ENCODE measurements at places on chromosomes 13 and 19.

GRCh38 chr13:36992362-36992761 lies 6.8 kb downstream of the ALG5 start:
- no peak for DNase-seq

DNA sequence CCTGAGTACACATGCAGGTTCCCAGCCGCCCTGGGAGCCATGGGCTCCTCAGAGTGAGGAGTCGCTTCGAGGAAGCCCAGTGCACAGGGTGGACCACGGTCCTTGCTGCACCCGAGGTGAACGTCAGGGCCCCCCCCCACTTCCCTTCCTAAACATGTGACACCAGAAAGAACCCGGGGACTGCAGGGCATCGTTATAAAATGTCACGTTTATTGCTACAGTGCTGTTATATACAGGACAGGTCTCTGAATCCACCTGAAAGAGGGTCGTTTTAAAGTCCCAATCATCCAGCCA lies 3.8 kb upstream of the UQCR11 start:
- no peak for DNase-seq

- DNase-seq, result no peak
These were observed 332.0 kb downstream of the GPC6 start for GRCh38 chr13:93558637-93559036.

DNA sequence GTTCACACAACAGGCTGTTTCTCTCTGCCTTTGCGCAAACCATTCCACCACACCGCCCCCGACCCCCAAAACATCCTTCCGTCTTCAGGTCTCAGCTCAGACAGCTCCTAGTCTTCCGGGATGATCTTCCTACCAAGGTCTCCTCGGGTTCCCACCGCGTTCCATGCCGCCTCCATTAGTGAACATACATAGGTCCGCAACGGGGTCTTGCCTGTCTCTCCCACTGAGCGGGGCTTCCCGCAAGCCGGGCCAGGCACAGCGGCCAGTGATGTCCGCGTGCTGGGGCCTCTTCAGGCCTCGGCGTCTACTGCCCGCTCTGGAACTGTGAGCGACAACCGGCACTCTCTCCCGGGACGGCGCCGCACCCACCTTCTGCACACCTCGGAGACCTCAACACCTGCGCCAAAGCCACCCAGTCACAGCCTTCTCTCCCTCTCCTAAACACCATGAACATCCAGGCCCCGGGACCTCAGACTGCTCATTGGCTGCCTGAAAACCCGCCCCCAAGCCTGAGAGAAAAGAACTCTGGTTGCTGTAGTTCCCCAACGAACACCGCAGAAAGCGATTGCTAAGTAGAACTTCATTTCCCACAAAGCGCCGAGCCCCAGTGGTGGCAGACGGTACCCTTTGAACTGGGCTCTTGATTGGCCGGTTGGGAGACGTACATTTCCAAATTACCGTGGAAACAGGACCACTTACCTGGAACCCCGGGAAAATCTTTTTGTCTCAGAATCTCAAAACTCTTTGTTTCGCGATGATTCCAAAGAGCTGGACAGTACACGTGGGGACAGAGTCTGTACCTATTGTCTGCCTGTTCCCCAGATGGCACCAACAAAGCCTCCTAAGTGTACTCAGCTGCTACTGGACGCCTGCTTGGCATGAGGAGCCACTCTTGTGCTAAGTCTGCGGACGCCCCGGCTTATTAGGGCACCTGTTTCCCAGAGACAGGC lies 9.5 kb downstream of the DYRK1B start:
- peak; percentile 89 for DNase-seq

DNA sequence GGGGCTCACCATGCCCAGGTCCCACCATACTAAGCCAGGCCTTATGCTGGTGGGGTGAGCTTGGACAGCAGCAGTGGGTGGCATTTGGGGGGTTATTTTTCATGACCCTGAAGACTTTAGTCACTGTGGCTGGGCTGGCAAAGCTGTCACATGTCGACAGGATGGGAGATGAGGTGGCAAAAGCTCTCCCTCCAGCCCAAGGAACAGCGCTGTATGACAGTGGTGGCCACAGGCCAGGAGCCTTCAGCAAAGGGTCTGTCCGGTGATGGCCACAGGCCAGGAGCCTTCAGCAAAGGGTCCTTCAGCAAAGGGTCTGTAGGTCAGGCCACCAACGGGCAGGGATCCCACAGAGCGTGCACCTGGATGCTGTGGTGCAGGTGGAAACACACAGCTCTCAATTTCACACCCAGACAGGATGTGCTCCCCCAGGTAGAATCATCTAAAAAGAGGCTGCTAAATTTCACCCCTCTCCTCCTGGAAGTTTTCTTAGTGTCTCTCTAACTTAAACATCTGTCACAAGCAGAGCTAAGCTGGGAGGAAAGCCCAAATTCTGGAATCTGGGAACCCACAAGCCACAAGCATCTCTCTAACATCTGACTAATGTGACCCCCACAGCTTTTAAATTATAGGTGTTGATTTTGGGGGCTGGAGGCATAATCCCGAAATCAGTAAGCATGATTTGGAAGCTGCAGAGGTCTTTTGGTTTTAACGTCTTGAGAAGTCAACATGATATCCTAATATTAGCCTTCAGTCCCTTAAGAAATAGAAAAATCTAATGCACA lies 23.0 kb downstream of the COL4A1 start:
- no peak for DNase-seq

GRCh38 chr19:275958-276646 lies 15.1 kb downstream of the PLPP2 start:
- DNase-seq, result no peak
